Inflammatory macrophage treated with lipopolysaccharide for 4 hours (primary cell): ENCODE measurements at places on chromosomes 5 and 9.

GRCh38 chr9:20848490-20848889 is 164.4 kb downstream of the FOCAD start:
- DNase-seq = no peak

GRCh38 chr9:107193251-107193650 is 89.8 kb upstream of the RAD23B start:
- no peak for DNase-seq

- no peak for DNase-seq
These were observed 271.8 kb upstream of the DMAC1 start for GRCh38 chr9:8071445-8071798.

DNA sequence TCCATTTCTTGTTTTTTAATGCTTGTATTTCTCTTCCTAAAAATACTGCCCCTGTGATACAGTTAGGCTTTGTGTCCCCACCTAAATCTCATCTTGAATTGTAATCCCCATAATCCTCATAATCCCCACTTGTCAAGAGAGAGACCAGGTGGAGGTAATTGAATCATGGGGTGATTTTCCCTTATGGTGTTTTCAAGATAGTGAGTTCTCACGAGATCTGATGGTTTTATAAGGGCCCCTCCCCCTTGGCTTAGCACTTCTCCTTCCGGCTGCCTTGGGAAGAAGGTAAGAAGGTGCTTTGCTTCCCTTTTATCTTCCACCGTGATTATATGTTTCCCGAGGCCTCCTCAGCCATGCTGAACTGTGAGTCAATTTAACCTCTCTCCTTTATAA is 227.4 kb downstream of the MAN2A1 start:
- no peak for DNase-seq

DNA sequence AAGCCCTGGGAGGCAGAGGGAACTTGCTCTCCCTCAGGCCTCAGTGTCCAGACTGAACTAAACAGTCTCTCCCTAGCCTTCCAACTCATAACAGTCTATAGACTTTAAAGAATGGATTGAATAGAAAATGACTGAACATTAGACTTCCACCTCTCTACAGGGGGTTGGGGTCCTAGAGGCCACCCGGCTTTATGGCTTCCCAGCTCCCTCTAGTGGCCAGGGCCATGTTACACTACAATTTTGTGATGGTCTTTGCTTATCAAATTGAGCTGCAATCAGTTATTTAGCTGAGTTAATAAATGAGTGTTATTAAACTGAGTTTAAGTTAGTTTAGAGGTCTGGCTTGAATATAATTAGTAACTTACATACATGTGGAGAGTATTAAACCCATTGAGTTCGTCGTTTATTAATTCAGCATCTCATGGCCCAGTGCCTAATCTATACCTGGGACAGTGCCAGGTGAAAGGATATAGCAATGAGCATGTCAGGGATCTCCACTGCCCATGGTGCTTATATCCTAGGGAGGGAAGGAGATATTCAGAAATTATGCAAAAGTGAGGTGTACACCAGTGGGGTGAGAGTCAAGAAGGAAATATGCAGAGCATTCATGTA is 105.2 kb downstream of the SH3TC2 start:
- DNase-seq = peak; percentile 48

DNA sequence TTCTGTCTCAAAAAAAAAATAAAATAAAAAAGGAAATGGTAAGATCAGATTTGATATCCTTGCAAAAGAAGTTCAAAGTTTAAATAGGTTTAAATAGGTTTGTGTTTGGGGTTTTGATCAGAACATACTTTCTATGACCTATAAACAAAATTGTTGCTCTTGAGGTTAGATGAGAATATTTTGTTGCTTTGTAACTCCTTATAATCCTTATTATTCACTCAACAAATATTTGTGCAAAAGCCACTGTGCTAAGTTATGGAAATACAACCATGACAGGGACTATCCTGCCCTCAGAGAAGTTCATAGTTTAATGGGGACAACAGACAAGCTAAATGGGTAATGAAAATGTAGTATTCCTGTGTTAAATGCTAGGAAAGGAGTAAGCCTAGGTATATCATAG is 71.5 kb downstream of the INVS start:
- DNase-seq = no peak

DNA sequence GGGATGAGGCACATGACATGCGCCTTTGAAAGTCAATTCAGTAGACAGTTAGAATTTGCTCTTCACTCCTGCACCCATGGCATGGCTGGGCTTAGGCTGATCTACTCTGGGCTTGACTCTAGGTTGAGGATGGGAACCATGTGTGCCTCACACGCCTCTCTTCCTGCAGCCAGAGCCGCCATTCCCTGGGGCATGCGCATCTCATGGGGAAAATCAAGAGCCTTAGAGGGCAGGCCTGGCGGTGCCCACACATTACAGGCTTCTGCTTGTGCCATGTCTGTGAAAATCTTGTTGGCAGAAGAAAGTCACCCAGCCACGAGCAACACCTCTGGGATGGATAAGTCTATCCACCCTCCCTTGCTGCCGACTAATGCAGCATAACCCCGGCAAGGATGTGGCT is 808.5 kb downstream of the CDH9 start:
- no peak for DNase-seq

- DNase-seq = no peak
These were observed 7.7 kb upstream of the TCOF1 start for GRCh38 chr5:150349681-150350275.

DNA sequence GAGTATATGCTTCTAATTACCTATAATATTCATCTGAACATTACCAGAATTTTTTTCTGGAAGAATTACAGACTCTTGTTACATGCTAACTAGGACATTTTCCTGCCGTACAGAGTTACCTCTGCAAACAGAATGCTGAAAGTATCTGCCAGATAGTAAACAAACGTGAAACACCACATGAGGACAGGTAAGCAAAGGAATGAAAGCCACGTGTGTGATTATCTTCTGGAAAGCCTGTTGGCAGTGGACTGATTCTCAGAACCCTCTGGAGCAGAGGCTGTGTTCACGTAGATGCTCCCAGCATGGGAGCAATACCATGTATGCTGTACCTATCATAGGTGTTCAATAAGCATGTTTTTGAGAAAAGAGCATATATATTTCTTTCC is 472.6 kb downstream of the ENC1 start:
- no peak for DNase-seq

DNA sequence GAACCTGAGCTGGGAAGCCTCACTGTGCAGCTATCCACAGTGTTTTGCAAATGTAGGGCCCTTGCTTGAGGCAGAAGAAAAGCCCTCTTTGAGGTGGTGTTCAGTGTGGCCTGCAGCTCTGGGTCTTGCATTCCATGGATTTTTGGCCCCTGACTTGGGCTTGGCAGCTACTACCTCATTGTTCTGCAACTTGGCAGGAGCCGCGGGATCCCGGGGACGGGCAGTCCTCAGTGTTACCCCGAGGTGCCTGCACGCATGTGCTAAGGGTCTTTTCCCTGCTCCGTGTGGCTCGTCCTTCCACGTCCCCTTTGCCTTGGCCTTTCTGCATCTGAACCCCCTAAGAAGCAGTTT is 39.8 kb downstream of the NEK6 start:
- DNase-seq = no peak

- DNase-seq = no peak
These were observed 188.7 kb upstream of the MSX2 start for GRCh38 chr5:174535669-174536068.

- no peak for DNase-seq
These were observed 18.1 kb upstream of the ARRDC3 start for GRCh38 chr5:91401175-91401574.

DNA sequence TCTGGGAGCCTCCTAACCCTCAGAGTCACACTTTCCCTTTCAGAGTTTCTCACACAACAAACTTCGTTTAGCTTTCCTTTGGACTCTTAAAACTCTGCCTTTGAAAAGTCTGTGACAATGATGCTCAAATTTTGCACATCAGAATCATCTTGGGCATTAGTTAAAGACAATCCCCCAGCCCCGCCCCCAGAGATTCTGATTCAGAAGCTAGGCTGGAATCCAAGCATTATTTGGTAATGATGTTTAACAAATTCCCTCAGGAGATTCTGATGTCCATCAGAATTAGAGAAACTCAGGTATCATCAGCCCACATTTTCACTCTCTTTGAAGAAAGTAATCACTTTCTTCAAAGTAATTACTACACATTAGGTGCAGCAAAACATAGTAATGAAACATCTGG is 9.6 kb upstream of the PLPP1 start:
- no peak for DNase-seq

- DNase-seq = no peak
These were observed 592.2 kb downstream of the ANXA1 start for GRCh38 chr9:73743826-73744225.

- no peak for DNase-seq
These were observed 366.9 kb downstream of the DMRTA1 start for GRCh38 chr9:22813529-22813928.

GRCh38 chr9:123422635-123423310 is 66.8 kb downstream of the CRB2 start:
- no peak for DNase-seq

GRCh38 chr9:81183761-81184160 is 505.6 kb downstream of the TLE1 start:
- DNase-seq = no peak

DNA sequence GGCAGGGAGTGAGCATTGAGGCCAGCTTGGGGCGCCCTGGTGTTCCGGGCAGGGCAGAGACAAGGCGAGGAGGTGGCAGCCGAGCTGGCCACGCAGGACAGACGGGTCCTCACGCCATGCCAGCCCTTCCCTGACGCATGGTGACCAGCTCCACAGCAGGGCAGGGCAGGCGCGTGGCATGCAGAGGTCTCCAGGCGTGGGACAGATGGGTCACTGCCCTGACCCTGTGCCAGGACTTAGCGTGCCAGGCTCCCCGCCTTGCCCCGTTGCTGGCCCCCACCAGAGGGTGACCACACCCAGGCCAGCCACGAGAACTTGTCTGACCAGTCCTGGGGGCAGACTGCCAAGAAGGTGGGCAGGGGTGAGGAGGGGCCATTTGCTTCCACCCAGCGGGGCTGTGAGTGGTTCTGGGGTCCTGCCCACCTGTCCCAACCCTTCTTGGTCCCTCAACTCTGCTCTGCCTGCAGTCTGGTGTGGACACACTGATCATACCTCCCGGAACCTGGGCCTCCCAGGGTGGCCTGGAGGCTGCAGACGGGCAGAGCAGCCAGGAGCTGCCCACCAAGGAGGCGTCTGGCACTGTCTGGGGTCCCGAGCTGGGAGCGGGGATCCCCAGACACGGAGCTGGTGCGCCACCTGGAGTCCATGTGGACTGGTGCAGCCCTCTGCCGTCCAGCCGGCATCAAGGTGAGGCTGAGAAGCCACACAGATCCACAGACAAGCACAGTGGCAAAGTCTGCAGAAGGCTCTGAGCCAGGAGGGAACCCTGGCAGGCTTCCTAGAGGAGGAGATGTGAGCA is at the start of gene RNF224:
Gene RNF224, plus strand, starts transcription at position 449 of the 799 bp plus-strand sequence. CDS start 834 bp downstream, outside the sequence.
- DNase-seq = peak; percentile 55

- no peak for DNase-seq
These were observed 270.2 kb upstream of the BRINP1 start for GRCh38 chr9:119639287-119639955.

DNA sequence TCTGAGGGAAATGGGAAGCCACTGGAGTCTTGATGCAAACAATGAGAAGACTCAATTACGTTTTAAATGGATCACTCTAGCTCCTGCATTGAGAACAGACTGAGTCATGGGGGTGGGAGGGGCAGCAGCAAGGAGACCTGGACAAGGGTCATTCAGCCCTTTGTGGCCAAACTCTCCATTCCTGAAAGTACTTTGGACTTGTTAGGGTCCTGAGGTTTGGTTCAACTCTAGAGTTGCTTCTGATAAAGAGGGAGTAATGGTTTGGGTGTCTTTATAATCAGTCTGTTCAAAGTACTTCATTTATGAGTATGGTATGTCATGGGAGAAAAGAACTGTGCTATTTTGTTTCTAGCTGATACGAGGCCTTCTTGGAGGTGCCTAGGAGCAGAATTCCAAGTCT is 67.7 kb upstream of the SMIM32 start:
- no peak for DNase-seq

DNA sequence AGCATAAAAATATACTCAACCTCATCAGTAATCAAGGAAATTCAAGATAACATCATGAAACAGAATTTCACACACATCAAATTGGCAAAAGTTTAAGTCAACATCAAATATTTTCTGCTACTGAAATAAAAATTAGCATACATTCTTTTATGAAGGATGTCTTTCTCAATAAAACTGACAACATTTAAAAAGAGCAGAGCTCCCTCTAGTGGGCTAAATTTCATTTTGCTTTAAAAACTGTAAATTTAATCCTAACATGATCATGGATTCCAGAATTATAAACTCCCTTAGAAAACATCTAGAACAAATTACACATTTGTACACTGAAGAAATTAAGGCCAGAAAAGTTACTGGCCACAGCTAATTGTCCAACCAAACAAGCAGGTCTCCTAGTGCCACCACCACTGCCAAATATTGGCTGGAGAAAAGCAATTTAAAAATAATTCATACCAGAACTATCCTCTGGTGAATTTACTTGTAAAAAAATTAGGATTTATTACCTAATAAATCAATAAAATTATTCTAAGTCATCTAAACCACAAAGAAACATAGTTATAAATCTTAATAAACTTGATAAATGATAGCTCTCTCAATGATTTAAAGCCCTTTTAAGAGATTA is 31.2 kb downstream of the DEPDC1B start:
- peak; percentile 72 for DNase-seq

- DNase-seq = no peak
These were observed 193.3 kb downstream of the DIRAS2 start for GRCh38 chr9:90449213-90449925.

DNA sequence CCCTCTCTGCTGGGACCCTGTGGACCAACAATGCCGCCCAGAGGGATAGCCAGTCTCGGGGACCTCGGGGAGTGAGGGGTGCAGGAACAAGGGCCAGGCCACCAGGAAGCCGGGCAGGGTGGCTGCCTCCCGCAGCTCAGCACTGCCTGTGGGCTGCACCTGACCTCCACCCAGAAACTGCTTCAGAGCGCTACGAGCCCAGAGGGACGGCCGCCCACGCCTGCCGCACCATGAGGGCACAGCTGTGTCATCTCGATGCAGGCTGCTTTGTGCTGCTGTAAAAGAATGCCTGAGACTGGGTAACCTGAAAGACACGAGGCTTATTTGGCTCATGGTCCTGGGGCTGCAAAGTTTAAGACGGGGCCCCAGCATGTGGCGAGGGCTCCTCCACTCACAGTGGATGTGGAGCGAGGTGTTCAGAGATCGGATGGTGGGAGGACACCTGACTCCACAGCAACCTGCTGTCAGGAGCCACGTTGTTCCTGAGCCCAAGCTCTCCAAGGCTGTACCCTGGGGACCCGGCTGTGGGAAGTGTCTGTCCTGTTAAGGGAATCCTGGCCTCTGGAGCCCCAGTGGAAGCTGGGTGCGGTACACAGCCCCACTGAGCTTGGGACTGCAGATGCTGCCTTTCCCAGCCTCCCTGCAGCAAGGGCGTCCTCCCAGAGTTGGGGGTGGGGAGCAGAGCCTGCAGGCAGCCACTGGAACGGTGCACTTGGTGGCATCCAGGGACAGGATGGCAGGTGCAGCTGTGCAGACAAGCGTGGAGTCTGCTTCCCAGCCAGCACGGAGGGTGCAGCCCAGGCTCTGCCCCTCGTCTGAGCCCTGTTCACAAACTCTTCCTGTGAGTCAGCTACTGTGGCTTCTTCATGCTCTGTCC is 11.8 kb upstream of the ZDHHC11 start:
- no peak for DNase-seq
